ENCODE measurements at places on chromosomes 12 and 14.

- DNase-seq = no peak
Observed at GRCh38 chr14:21244544-21244943, 24.7 kb downstream of the HNRNPC start.

- DNase-seq = peak; percentile 87
Observed at GRCh38 chr14:68692916-68693771, 99.7 kb downstream of the ZFP36L1 start.

DNA sequence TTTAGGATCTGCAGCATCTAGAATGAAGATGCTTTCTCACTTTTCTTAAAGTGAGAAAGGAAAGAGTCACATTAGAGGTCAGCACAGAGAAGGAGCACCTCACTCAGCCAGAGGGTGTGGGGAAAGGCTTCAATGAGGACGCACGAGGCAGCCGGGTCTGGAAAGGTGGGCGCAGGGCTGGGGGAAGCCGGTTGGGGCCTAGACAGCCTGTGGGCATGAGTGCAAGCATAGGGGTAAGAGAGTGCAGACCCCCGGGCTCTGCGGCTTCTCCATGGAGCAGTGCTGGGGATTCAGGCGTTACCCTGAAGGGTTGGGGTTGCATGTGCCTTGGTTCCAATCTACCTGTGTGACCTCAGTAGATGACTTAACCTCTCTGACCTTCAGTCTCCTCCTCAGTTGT is 49.9 kb downstream of the KRT80 start:
- no peak for DNase-seq

GRCh38 chr12:31306866-31307265 is 19.1 kb downstream of the SINHCAF start:
- DNase-seq = no peak

GRCh38 chr14:39107591-39107996 is 4.6 kb upstream of the SEC23A start:
- DNase-seq = peak; percentile 47

- DNase-seq = no peak
Observed at GRCh38 chr14:94946244-94946643, 176.3 kb upstream of the GSC start.

GRCh38 chr12:111642681-111643426 is 42.9 kb downstream of the BRAP start:
- peak; percentile 8 for DNase-seq

GRCh38 chr12:39012870-39013269 is 107.5 kb upstream of the CPNE8 start:
- DNase-seq = no peak

- peak; percentile 31 for DNase-seq
Observed at GRCh38 chr12:67025543-67026114, 243.5 kb upstream of the CAND1 start.

GRCh38 chr14:104893435-104894207 is 28.6 kb downstream of the CEP170B start:
- DNase-seq = no peak

DNA sequence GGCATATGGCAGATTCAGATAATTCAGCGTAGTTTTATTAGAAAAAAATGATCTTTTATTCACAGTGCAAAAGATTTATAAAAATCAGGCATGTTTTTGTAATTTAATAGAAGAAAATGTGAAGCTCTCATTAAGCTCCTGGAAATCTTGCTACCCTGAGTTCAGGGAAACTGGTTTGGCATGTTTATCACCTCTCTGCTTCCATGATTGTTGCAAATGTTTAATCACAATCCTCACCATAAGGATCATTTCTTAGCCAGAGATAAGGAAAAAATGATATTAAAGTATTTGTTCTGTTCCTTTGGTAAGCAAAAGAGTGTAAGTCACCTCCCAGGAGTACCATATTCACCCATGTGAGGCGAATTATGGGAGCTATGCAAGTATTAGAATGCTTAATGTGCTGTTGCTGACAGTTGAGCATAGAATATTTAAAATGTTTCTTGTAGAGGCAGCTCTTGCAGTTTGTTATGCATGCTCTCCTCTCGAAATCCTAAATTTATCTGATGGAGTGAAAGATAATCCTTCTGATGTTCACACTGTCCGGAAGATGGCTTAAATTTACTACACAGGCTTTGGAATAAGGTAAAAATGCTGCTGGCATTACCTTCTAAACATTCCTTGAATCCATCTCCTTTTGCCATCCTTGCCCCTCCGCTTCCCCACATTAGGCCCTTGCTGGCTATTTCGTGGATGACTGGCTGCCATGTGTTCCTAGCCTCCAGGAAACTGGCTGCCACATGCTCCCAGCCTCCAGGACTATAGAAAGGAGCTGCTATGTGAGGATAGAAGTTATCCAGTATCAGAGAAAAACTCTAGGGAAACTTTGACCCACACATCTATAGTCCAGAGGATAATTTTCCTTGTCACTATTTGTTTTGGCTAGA is 115.8 kb upstream of the CCDC198 start:
- no peak for DNase-seq

- no peak for DNase-seq
Observed at GRCh38 chr12:128458301-128458974, 191.5 kb downstream of the TMEM132C start.

GRCh38 chr14:100234511-100234910 is 4.4 kb upstream of the YY1 start:
- DNase-seq = no peak

DNA sequence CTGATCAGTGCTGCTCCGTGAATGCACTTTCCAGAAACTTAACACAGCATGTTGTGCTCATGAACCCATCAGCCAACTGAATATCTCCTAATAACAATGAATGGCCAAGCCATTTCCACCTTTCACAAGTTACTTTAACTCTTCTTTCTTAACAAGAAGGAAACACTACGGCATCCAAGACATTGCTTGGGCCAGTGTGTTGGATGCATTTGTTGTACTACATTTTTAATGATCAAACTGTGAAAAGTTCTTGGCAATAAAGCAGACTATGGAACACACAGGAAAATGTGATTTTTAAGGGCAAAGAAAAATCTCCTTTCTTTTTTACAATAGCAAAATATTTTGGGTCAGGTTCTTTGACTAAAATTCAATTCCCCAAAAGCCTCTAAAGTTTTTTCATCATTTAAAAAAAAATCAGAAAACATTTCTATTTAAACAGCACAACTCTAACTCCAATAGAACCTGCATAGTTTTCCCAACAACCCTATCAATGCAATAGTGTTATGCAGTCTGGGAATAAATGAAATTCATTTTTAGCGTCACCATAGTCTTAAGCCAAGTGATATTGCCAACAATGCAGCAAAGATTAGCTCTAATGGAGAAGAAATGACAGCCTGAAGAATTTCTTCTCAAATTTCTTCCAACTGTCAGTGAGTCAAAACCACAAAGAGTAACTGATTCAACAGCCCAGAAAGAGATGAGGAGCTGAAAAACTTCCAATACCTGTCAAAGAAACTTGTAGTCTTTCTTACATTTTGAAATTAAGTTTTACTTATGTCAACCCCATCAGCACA is 50.7 kb upstream of the PTPRR start:
- DNase-seq = no peak

DNA sequence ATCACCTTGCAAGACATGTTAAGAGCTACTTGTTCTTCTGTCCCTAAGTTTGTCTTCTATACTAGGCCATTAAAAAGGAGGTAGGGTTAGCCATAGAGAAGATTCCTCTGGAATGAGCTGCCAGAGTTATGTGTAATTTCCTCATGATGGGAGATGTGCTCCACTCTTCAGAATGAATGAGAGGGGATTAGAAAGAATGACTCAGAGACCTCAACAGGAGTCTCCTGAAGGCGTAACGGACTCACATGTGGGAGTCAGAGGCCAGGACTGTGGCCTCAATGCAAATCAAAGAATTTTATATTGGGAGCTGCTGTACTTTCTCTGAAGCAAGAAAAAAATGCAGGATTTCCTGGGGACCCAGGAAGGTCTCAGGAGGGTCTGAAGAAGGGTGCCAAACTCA is 87.8 kb upstream of the ATXN7L3B start:
- peak; percentile 3 for DNase-seq

DNA sequence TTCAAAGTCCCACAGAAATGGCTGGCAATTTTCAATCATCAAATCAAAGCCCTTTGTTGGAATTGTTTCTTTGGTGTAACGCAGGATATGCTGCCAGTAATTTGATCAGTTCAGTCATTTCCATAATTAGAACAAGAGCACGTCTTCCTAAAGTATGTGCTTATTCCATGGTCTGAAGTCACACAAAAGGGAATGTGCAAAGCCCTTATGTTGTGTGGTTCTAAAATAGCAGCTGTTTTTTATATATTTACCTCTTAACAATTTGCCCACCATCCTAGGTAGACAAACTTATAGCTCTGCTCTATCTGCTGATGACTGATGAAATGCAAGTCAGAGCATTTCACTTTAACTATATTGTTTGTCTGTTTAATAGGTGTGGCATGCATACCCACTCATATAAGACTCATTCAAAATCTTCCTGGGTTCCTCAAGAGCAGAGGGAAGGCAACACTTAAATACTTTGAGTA is 176.1 kb upstream of the SLC38A2 start:
- DNase-seq = peak; percentile 77

GRCh38 chr14:67622675-67623074 is 3.0 kb downstream of the ARG2 start:
- DNase-seq = peak; percentile 90

DNA sequence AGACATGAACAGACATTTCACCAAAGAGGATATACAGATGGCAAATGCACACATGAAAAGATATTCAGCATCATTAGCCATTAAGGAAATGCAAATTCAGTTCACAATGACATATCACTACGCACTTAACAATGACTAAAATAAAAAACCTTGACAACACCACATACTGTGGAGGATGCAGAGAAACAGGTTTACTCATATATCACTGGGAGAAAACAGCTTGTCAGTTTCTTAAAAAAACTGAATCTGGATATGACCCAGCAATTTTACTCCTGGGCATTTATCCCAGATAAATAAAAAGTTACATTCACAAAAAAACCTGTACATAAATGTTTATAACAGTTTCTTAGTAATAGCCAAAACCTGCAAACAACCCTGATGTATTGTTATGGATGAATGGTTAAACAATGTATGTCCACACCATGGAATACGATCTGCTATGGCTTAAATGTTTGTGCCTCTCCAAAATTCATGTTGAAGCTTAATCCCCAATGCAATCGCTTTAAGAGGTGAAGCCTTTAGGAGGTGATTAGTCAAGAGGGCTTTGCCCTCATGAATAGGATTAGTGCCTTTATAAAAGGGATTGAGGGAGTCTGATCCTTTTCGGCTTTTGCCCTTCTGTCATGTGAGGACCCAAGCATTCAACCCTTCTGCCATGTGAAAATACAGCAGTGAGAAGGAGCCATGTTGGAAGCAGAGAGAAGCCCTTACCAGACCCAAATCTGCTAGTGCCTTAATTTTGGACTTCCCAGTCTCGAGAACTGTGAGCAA is 36.0 kb upstream of the PPP4R3A start:
- DNase-seq = no peak

DNA sequence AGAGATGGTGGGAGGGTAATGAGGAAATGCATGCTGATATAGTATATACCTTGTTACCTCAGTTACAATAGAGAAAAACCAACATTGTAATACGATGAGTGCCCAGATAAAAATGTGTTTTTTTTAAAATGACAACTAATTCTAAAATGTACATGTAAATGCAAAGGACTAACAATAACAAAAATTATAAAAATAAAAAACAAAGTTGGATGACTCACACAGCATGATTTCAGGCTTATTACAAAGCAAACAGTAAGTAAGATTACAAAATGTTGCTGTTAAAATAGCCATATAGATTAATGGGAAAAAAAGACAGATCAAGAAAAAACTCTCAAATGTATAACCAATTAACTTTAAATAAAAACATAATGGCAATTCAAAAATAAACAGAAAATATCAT is 1099.4 kb downstream of the FSCB start:
- DNase-seq = no peak

GRCh38 chr14:64178814-64179213 is 115.4 kb downstream of the ESR2 start:
- DNase-seq = peak; percentile 7

- DNase-seq = no peak
Observed at GRCh38 chr14:29898470-29898869, 29.2 kb downstream of the PRKD1 start.

- DNase-seq = peak; percentile 51
Observed at GRCh38 chr12:5648692-5649359, 216.9 kb downstream of the NTF3 start.

DNA sequence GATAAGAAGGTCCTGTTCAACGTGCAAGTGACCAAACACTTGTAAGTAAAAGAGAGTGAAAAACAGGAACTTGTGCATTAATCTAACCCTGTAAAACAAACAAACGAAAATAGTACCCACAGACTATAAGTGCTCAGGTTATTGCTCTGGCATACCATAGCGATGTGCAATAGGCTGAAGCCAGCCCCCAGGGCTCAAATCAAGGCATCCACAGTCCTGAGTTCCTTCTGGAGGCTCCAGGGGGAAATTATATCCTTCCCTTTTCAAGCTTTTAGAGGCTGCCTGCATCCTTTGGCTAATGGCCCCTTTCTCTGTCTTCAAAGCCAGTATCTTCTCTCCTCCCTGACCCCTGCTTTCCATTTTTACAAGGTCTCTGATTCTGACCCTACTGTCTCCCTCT is 8.1 kb upstream of the CMAS start:
- DNase-seq = peak; percentile 32

- DNase-seq = peak; percentile 84
Observed at GRCh38 chr14:22852940-22853767, 16.8 kb downstream of the MMP14 start.

DNA sequence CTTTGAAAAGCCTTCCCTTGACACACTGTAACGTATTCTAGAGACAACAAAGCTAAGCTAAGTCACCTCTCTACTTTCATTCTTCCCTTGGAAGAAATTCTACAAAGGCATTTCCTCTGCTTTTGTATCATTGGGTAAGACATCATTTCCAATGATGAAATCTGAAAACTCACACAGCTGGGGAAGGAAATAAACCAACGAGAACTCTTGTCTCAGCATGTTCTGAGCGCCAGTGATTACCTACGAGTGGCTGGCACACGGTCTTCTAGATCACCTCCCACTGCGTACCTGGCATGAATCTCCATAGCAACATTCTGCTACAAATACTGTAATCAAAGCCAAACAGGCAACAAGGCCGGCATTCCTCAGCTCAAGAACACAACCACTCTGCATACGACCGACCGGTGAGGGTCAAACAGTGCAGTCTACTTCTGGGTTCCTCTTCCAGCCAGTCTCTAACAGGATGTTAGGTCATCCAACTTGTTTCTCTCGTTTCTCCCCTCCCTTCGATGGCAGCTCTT is 7.6 kb downstream of the VPS37B start:
- DNase-seq = peak; percentile 60

DNA sequence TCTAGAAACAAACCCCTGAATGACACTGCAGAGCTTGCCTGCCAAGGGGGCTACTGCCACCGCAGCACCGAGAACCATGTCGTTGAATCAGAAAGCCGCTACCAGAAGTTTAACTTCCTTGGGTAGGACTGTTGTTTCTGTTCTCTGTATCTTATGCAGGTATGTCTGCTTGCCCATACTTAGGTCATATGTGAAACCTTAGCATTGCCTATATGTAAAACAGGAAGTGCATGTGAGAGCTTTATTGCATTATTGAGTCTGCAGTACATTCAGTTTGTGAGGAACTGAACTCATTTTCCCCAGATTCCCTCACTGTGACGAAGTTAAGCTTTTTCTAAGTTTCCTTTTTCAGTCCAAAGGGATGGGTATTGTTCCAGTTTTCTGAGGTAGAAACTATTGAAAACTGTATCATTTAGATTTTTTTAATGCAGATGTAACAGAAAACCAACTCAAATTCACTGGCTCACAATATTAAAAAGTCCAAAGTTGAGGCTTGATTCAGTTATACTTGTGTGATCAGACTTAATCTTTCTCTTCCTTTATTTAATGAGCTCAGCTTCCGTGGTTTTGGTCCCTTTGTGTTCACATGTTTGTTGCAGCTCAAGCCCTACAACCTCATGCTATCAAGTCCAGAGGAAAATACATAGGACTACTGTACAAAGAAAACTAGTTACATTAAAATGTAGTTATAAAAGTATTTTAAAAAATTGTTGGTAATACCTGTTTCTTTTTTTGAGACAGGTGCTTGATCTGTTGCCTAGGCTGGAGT is 6.9 kb downstream of the FBXO34 start:
- no peak for DNase-seq

All from EH (cell line).